Upper lobe of right lung (tissue), 1 donor: ENCODE measurements at places on chromosomes 7 and 10. TPM values are rescaled to one million over a fixed set of nuclear protein-coding genes. Genes with fewer than 3 reads are reported as not detected.

DNA sequence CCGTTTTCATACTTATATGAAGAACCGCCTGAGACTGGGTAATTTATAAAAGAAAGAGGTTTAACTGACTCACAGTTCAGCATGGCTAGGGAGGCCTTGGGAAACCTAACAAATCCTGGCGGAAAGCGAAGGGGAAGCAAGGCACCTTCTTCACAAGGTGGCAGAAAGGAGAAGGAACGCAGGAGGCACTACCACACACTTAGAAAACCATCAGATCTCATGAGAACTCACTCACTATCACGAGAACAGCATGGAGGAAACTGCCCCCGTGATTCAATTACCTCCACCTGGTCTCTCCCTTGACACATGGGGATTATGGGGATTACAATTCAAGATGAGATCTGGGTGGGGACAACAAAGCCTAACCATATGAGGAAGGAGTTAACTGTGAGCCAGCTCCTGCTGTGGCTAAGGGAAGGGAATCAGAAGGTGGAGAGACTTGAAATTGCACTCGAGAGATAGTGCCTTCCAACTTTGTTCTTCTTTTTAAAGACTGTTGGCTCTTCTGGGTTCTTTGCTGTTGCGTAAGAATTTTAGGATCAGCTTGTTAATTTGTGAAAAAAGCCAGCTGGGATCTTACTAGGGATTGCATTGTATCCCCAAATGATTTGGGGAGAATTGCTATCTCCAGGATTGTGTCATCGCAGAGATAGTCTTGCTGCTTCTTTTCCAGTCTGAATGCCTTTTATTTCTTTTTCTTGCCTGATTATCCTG, 21.0 kb downstream of the OPTN start:
- DNase-seq: no peak

DENND2A gene
- total RNA-seq: 26.2 TPM

DNA sequence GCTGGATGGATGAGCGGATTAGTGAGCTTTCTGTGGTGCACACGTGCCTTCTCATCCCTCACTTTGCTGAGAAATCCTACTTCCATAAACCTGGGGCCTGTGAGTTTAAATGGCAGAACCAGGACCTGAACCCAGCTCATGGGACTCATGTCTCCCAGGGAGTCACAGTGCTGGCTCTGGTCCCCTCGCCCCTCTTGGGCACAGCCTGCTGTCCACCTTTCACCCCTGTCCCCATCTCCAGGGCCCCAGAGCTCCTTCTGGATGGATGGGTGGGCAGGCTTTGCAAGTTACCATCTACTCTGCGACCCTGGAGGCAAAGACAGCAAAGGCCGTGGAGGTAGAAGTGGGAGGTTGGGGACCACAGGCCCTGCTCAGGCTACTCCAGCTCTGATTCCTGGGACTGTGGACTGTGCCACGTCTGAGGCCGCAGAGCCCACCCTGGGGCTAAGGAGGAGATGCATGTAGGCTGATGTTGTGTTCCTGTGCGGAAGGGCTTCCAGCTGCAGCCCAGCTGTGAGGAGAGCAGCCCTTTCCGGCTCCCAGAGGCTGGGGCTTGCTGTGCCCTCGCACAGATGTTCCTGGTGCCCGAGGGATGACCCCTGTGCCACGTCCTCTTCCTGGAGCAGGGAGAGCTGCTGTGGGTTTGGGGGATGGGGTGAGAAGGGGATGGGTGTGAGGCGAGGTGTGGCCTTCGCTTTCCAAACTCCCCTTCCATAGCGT, 40.3 kb downstream of the PRF1 start:
- DNase-seq: peak; percentile 40

AS3MT gene
- 2.5 TPM for total RNA-seq

CRTAC1 gene
- 128 TPM for total RNA-seq

DNA sequence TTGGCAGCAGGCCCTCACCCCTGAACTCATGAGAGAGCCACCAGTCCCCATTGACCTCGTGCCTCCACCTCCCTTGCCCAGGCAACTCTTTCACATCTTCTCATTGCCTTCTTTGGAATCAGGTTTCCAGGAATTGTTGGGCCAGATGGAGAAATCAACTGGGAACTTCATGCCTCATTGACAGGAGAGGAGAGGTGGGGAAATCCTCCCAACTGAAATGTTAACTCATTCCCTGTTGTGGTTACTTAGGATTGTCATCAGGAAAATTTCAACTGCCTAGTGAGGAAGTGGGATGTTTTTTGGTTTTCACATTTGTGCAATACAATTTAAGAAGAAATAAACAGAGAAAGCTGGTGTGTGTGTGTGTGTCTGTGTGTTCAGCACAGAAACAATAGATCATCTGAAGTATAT, 106.6 kb upstream of the INHBA start:
- no peak for DNase-seq

GRCh38 chr7:50119815-50120637, 27.0 kb upstream of the ZPBP start:
- DNase-seq: no peak

CALY gene
- not detected for total RNA-seq

- DNase-seq: no peak
Observed at GRCh38 chr10:83165265-83165664, 974.0 kb upstream of the GHITM start.

DNA sequence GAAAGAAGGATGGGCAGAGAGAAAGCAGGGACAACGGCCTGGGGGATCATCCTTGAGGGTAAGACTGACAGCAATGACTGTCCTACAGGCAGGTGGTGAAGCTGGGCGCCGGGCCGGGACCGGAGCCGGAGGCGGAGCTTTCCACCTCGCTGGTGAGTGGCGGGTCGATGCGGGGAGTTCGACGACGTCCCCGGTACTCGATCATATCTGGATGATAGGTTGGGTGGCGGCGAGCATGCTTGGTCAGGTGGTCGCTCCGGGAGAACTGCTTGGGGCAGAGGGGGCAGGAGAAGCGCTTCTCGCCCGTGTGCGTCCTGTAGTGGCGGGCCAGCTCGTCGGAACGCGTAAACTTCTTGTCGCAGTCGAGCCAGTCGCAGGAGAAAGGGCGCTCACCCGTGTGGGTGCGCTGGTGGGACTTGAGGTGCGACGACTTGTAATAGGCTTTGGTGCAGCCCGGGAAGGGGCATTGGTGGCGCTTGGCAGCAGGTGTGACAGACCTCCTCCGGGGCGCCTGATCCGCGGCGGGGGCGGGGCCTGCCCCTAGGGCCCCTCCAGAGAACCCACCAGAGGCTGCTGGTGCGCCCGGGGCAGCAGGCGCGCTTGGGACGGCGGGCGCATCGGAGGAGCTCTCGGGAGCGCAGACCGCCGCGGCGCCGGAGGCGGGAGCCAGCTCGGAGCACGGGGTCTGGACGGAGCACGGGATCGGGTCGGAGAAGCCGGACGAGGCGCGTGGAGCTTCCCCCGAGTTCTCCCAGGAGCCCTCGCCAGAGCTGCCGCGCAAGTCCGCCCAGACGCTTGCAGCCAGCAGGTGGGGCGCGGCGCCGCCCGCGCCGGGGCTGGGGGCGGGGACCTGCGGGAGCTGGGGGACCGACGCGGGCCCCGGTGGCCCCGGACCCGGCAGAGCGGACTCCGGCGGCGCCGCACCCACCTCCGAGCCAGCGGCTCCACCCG, 752 bp downstream of the KLF14 start:
- peak; percentile 64 for DNase-seq

VPS41 gene
- 95.8 TPM for total RNA-seq

- no peak for DNase-seq
Observed at GRCh38 chr10:132422903-132423825, 26.2 kb downstream of the PWWP2B start.

LIPF gene
- not detected for total RNA-seq

DNA sequence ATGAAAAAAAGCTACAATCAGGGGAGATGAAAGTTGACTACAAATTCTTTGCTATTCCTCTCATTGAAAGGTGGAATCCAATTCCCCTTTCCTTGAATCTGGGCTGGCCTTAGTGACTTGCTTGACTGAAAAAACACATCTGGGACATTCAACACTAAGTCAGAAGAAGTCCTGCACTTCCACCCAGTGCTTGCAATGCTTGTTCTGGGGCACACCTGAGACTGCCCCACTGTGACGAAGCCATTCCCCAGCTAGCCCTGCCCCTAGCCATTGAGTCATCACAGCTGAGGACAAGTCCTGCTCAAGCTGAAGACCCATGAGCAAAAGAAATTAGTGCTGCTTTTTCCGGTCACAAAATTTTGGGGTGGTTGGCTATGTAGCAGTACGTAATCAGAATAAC, 19.2 kb upstream of the GRID1 start:
- DNase-seq: peak; percentile 6

PTPRZ1 gene
- 3.6 TPM for total RNA-seq

- DNase-seq: no peak
Observed at GRCh38 chr7:137165786-137166185, 177.7 kb downstream of the PTN start.

- no peak for DNase-seq
Observed at GRCh38 chr10:101858723-101859500, 15.3 kb upstream of the KCNIP2 start.

DNA sequence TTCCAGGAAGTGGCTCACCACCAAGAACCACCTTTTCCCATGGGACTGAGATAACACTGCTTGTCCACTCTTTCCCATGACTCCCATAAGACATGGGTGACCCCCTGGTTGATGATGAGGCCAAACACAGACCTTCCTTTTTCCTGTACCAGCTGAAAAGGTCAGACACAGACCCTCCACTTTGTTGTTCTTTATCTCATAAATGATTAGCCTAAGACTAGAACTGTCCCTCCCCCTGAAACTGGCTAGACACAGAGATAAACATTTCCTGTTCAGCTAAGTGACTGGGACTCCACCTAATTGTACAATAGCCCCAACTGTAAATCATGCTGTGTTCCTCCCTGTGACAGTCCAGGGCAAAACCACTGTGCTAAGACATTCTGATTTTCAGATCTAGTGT, 8.2 kb upstream of the NRG3 start:
- DNase-seq: no peak

- DNase-seq: no peak
Observed at GRCh38 chr7:23254051-23254681, 7.6 kb downstream of the GPNMB start.

DNA sequence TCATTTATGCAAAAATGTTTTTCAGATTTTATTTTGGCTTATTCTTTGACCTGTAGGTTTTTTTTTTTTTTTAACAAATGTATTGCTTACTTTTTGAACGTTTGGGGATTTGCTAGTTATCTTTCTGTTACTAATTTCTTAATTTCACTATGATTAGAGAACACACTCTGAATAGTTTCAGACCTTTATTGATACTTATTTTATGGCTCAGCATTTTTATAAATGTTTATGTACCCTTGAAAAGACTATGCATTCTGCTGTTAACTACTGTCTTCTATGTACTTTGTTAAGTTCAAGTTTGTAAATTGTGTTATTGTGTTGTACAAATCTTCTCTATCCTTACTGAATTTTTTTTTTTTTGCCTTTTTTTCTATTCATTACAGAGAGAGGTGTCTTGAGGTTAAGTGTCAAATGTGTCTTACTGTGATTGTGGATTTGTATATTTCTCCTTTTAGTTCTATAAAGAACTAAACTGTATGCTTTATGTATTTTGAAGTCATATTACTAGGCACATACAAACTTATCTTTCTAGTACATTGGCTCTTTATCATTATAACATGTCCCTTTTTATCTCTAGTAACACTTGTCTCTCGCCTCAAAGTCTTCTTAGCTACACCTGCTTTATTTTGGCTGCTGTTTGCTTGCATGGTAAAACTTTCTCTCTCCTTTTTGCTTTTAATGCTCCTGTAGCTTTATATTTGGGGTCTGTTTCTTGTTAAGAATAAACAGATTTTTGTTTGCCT, 8.1 kb downstream of the MKLN1 start:
- no peak for DNase-seq

- peak; percentile 87 for DNase-seq
Observed at GRCh38 chr10:124640538-124641231, 103.5 kb downstream of the FAM53B start.

GRCh38 chr10:10551596-10552301, 465.9 kb upstream of the CELF2 start:
- DNase-seq: no peak

GPR146 gene
- total RNA-seq: 40.0 TPM

DNA sequence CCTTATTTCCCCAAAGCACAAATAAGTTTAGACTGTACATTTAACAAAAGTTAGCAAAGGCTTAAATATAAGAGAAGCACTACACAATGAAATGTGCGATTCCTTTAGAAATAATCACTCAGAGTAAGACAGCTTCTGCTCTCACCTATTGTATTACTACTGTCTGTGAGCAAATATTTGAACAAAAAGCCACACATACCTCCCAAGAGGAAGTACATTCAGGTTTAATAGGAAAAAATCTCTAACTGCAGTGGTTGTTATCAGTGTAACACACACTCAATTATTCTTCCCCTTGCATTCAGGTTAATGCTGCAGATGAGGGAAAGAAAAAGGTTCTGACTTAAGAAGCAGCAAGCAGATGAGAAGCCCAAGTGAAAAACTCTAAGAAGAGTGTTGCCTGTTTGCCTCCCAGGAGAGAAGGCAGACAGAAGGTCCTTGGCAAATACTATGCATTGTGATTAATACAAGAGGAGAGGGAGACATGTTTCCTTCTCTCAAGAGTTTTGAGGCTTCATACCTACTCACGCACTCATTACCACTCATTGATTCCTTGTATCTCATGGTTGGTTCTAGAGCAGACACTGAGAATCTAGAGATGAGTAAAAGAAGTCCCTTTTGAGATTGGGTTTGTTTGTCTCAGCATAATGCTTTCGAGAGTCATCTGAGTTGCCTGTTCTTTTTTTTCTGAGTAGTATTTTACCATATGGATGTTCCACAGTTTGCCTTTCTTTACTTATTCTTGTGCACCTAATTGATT, 13.6 kb downstream of the GIMAP4 start:
- no peak for DNase-seq

GRCh38 chr10:120736377-120736776, 114.8 kb upstream of the WDR11 start:
- no peak for DNase-seq

GRCh38 chr10:103188853-103189252, 4.2 kb downstream of the NT5C2 start:
- no peak for DNase-seq

WNT2 gene
- total RNA-seq: 12.9 TPM

- DNase-seq: peak; percentile 79
Observed at GRCh38 chr10:121596689-121597503, 1.3 kb downstream of the FGFR2 start.

DNA sequence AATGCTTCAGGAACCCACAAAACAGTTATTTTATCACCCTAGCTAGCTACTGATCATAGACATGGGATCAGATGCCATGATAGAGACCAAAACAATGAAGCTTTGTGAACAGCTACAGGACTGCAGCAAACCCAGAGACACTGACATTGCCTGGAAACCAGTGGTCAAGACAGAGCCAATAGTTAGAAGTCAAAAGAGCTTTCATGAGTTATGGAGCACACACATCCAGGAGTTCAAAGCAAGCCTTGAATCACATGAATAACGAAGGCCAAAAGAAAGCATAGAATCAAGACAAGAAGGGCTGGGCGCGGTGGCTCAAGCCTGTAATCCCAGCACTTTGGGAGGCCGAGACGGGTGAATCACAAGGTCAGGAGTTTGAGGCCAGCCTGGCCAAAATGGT, 34.5 kb upstream of the GSAP start:
- DNase-seq: no peak

DNA sequence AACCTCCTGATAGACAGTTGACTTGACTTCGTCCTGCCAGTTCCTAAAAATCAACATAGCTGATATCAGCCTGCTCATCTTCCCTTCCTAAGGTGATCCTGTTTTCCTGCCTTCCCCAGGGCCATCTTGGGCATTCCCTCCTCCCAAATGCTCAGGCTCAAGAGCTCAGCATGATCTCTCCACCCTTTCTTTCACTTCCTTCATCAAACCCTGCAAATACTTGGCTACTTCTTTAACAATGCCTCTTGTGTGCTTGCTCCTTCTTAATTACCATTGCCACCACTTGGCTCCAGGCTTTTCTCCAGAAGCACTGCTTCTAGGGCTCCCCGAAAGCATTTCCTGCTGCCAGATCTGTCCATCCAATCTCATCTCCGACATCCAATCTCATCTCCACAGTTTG, 7.3 kb downstream of the FSCN3 start:
- no peak for DNase-seq

GRCh38 chr7:99123571-99124033, 20.3 kb downstream of the SMURF1 start:
- no peak for DNase-seq
